ENCODE measurements at places on chromosomes 2 and 18. TPM values are rescaled to one million over a fixed set of nuclear protein-coding genes. Genes with fewer than 3 reads are reported as not detected.

Gene SATB2
- 0.49 TPM for total RNA-seq

GRCh38 chr18:5747678-5748077 is 147.6 kb downstream of the TMEM200C start:
- no peaks in the 10 kb centered on the region for H3K27me3 ChIP-seq
- DNase-seq: no peak
- no peaks in the 10 kb centered on the region for H3K36me3 ChIP-seq
- no peaks in the 10 kb centered on the region for H3K4me1 ChIP-seq

DNA sequence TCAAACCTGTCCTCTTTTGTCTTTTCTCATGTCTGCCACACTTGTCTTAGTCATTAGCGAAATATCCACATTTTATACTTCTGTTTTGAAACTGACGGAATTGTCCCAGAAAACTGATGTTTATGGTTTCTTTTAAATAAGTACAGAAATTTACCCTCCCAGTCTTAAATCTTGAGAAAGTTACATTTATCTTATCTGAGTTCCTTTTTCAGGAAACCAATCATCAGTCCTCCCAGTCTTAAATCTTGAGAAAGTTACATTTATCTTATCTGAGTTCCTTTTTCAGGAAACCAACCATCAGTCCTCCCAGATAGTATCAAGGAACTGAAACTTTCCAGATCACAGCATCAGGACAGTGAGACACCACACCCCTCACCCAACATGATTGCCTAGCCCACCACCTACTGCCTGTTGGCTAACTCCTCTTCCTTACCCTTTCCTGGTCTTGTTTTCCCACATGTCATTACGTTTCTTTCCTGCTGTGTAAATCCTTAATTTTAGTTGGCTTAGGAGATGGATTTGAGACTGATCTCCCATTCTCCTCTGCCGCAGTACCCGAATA is 247.7 kb downstream of the PTPRM start:
- DNase-seq: no peak
- H3K36me3 ChIP-seq: no peaks in the 10 kb centered on the region
- H3K27ac ChIP-seq: no peak overlapping the region
- no peaks in the 10 kb centered on the region for H3K4me1 ChIP-seq
- no peaks in the 10 kb centered on the region for H3K27me3 ChIP-seq

DNA sequence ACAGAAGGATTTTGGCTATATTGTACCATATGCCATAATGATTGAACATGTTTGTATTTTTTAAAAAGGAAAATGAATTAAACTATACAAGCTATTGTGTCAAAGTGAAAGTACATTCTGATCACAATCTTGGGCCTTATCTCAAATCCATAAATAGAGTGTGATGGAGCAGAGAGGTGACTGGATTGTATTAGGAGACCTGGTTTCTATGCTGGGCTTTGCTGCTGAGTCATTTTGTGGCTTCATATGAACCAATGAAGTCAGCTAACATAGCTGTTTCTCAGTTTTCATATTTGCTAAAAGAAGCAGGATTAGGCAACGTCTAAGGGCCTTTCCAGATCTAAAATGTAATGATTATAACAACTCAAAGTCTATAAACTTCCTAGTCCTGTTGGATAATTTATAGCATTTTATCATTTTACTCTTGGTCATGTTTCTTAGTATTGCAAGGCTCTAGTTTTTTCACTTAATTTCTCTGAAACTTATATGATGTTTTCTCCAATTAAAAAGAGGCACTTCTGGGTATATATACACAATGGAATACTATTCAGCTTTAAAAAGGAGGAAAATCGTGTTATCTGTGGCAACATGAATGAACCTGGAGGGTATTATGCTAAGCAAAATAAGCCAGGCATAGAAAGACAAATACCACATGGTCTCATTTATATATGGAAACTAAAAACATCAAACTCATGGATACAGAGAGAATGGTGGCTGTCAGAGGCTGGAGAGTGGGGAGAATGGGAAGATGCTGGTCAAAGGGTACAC is 112.3 kb downstream of the MEP1B start:
- no peaks in the 10 kb centered on the region for H3K27me3 ChIP-seq
- no peaks in the 10 kb centered on the region for H3K4me1 ChIP-seq
- no peaks in the 10 kb centered on the region for H3K36me3 ChIP-seq
- DNase-seq: no peak
- no peak overlapping the region for H3K4me3 ChIP-seq

- no peak for DNase-seq
- H3K4me3 ChIP-seq: no peak overlapping the region
- H3K27me3 ChIP-seq: no peaks in the 10 kb centered on the region
- H3K4me1 ChIP-seq: no peaks in the 10 kb centered on the region
- H3K36me3 ChIP-seq: no peaks in the 10 kb centered on the region
Observed at GRCh38 chr2:223545830-223546229, 56.3 kb downstream of the SCG2 start.

DNA sequence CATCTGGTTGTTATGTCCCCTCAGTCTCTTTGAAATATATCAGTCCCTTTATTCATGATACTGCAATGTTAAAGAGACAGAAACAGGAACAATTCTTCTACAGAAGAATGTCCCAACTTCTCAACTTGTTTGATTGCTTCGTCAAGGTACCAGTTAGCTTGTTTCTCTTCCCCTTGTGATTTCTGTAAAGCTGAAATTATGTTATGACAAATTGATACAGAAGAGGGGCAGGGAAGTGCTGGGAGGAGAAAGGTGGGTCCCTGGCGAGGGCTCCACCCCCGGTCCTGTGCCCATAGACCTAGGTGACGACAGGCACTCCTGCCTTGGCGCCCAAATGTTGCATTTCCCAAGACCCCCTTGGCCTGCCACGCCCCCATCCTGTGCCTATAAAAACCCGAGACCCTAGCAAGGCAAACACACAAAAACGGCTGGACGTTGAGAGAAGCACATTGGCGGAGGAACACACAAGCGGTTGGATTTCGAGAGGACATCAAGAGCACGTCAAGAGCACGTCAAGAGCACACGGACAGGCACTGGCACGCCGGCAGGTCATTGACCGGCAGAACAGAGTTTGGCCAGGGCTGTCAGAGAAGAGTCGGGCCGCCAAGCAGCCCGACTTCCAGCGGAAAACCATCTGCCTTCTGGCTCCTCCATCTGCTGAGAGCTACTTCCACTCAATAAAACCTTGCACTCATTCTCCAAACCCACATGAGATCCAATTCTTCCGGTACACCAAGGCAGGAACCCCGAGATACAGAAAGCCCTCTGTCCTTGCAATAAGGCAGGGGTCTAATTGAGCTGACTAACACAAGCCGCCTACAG is 11.5 kb upstream of the RTN4 start:
- H3K27me3 ChIP-seq: no peaks in the 10 kb centered on the region
- no peaks in the 10 kb centered on the region for H3K36me3 ChIP-seq
